Mesothelial cell of epicardium (in vitro differentiated cells): ENCODE measurements at places on chromosomes 7 and 10. TPM values are rescaled to one million over a fixed set of nuclear protein-coding genes. Genes with fewer than 3 reads are reported as not detected.

The ZNF488 gene
- 0.96 to 1.4 TPM (median 0.99 TPM) in 3 replicates for total RNA-seq

DNA sequence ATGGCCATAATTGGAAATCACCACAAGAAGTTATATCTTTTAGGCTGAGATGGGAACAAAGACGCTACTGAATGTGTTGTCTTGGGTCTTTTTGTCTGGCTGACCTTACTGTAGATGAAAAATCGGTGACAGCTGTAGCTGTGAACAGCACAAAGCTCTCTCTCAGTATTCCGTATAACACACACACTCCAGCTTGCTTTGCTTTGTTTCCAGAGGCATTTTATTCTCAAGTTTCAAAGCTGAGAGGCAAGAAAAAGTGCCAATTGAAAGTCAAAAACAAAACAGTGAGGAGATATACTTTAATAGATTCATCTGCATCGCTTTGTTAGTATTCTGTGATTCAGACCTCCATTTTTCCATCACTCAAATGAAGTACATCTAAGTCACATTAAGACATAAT, 39.6 kb upstream of the CABCOCO1 start:
- no peak overlapping the region for H3K4me3 ChIP-seq
- H3K36me3 ChIP-seq: no peaks in the 10 kb centered on the region
- no peak for DNase-seq

- peaks cover 12% of the 10 kb centered on the region for H3K36me3 ChIP-seq
- H3K27ac ChIP-seq: no peak overlapping the region
- DNase-seq: no peak
- no peaks in the 10 kb centered on the region for H3K27me3 ChIP-seq
- no peak overlapping the region for H3K4me3 ChIP-seq
These were observed 22.5 kb upstream of the SH3PXD2A start for GRCh38 chr10:103877861-103878260.

GRCh38 chr7:26265065-26265464, 26.6 kb upstream of the SNX10 start:
- H3K4me1 ChIP-seq: no peaks in the 10 kb centered on the region
- DNase-seq: no peak
- peaks cover 1% of the 10 kb centered on the region for H3K27me3 ChIP-seq
- H3K27ac ChIP-seq: no peak overlapping the region

DNA sequence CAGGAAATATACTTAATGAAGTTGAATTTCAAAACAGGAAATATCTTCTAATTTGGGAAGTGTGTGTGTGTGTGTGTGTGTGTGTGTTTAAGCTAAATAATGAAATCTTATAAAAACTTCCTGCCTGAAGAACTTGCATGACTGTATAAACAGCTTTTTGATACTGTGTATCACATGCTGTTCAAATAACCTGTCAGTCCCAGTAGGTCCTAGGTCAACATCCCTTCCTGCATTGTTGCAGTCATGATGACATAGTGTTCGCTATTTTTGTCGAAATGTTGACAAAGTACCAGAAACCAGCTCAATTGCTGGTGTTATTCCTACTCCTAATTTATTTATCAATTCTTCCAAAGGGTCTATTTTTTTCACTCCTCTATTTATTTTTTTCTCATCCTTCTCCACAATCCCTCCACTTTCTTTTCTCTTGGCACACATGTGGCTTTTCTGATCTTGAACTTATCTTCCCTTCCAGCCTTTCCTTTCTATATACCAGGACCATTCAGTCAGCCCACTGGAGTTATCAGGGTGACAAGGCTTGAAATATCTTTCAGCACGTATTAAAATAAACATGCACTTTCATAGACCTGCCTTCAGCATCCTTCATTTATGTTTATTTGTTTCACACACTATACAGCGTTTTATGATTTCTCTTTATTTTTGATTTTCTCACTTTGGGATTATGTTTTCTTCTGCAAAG, 115.8 kb downstream of the PLXDC2 start:
- peaks cover 36% of the 10 kb centered on the region for H3K4me1 ChIP-seq
- DNase-seq: no peak
- peak overlapping the region; percentile 90 for H3K27ac ChIP-seq
- H3K36me3 ChIP-seq: peaks cover 7% of the 10 kb centered on the region
- no peak overlapping the region for H3K4me3 ChIP-seq

The C10orf90 gene
- not detected in 3 replicates for total RNA-seq

DNA sequence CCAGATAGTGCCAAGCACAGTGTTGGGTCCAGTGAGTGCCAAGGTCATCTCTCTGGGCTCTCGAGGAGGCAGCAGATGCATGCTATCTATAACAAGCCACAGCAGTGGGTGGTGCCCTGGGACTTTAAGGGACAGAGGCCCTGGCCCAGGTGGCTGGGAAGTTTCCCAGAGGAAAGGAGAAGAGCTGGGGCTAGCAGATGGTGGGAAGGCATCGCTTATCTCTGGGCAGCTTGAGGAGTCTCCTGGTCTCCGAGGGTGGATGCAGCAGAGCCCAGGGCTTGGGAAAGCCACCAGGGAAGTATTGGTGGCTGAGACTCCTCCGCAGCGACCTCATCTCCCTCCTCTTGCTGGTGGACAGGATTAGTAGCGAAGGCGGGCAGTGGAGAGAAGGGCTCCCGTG, 63.4 kb upstream of the LRRC4 start:
- peaks cover 20% of the 10 kb centered on the region for H3K36me3 ChIP-seq
- no peaks in the 10 kb centered on the region for H3K27me3 ChIP-seq
- DNase-seq: no peak
- no peak overlapping the region for H3K4me3 ChIP-seq

The HACD1 gene
- total RNA-seq: 10.9 to 14.7 TPM (median 13.6 TPM) in 3 replicates

GRCh38 chr10:123742751-123743440, 76.7 kb downstream of the GPR26 start:
- no peak overlapping the region for H3K27ac ChIP-seq
- H3K4me1 ChIP-seq: peaks cover 13% of the 10 kb centered on the region
- H3K27me3 ChIP-seq: peaks cover 2% of the 10 kb centered on the region
- H3K4me3 ChIP-seq: no peak overlapping the region
- H3K36me3 ChIP-seq: no peaks in the 10 kb centered on the region
- DNase-seq: no peak

The AKR1D1 gene
- total RNA-seq: not detected in 3 replicates

DNA sequence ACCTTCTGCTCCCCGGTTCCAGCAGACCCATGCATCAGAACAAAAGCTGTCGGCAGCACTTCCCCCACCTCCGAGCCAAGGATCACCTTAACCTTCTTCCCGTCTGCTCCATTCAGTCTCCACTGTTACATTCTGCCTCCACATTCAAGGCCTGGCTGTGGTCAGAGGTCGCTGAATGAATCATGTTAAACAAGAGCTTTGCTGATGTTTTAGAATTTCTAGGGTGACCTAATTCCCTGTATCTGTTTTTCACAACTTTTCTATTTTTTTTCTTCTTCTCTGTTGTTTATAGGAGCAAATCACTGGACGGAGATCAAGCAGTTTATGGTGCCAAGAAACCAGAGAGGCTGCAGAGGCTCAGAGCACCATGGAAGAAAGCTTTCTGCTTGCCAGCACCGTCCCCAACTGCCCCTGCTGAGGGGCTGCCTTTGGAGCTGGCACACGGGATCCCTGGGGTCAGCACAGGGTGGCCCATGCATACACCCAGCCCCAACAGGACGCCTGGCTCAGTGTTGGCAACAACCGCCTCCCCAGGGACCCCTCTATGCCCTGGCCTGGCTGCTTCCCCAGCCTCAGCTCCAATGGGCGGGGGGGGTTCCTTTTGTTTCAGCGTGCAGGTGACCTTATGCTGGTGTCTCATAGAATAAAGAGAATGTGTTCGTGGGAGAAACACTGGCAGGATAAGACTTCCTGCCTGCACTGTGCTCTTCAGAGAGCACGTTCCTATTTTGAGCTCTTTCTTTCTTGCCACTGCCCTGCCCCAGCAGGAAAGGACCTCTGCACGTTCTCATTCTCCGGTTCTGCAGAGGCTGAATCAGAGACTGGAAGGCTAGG, 182.7 kb upstream of the LYZL2 start:
- H3K36me3 ChIP-seq: no peaks in the 10 kb centered on the region
- DNase-seq: no peak
- H3K4me3 ChIP-seq: no peak overlapping the region
- H3K4me1 ChIP-seq: peaks cover 58% of the 10 kb centered on the region
- no peaks in the 10 kb centered on the region for H3K27me3 ChIP-seq

GRCh38 chr10:21329995-21330627, 195.4 kb downstream of the SKIDA1 start:
- H3K36me3 ChIP-seq: no peaks in the 10 kb centered on the region
- no peaks in the 10 kb centered on the region for H3K27me3 ChIP-seq
- no peak for DNase-seq
- peaks cover 22% of the 10 kb centered on the region for H3K4me1 ChIP-seq
- H3K27ac ChIP-seq: peak overlapping the region; percentile 73

DNA sequence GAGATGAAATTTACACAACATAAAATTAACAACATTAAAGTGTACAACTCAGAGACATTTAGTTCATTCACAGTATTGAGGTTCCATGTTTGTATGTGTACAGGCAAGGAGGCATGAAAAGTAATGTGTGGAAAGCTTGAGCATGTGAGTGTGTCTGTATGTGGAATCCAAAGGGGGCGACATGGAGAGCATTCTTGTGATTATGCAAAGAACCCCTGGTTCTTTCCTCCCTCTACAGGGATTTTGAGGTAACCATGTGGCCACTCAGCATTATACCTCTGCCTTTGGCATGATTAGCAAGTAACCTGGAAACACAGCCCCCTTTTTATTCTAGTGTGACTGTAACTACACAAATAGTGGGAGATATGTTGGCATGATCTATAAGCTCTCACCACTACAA, 21.0 kb downstream of the OR2F1 start:
- H3K36me3 ChIP-seq: no peaks in the 10 kb centered on the region
- no peak overlapping the region for H3K27ac ChIP-seq
- H3K4me1 ChIP-seq: no peaks in the 10 kb centered on the region
- no peaks in the 10 kb centered on the region for H3K27me3 ChIP-seq

The HOXA5 gene
- total RNA-seq: 128 to 133 TPM (median 133 TPM) in 3 replicates

DNA sequence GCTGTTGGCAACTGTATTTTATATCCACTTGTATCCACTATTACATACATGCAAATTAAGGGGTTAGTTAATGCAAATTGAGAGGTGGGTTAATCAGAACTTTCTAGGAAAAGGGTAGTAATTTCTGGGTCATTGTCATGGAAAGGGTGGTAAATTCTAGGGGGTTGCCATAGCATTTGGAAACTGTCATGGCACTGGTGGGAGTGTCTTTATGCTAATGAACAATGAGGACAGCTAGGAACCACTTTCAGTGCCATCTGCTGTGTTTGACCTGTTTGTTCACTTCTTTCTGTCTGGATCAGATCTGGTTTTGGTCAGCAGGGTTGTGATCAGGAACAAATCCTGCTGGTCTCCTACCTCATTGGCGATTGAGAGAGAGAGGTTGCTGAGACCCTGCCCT, 283.3 kb upstream of the PRKCQ start:
- no peak overlapping the region for H3K4me3 ChIP-seq
- no peaks in the 10 kb centered on the region for H3K4me1 ChIP-seq
- H3K27ac ChIP-seq: no peak overlapping the region
- peaks cover 9% of the 10 kb centered on the region for H3K27me3 ChIP-seq

- H3K4me1 ChIP-seq: peaks cover 21% of the 10 kb centered on the region
- no peak overlapping the region for H3K4me3 ChIP-seq
These were observed 43.3 kb downstream of the TAF3 start for GRCh38 chr10:7861509-7862120.

DNA sequence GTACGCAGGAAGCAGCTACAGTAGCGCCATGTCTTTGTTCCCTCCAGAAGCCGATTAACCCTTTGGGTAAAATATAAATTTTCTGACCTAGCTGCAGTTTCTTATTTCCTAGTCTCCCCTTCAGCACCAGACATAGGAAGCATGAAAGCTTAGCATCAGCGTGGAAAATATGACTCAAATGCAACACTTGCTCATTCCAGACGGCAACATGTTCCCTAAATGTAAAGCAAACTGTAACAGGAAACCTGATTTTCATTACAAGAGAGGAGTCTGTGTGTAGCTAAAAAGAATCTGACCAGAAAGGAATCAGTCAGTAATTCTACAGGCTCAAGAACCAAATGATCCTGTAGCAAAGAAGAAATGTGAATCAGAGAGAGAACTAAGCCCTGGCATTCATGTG, 219.2 kb downstream of the C7orf25 start:
- H3K27ac ChIP-seq: peak overlapping the region; percentile 27
- peaks cover 51% of the 10 kb centered on the region for H3K4me1 ChIP-seq
- no peaks in the 10 kb centered on the region for H3K36me3 ChIP-seq
- no peak overlapping the region for H3K4me3 ChIP-seq

The LRRC61 gene
- 3.3 to 4.0 TPM (median 3.4 TPM) in 3 replicates for total RNA-seq

DNA sequence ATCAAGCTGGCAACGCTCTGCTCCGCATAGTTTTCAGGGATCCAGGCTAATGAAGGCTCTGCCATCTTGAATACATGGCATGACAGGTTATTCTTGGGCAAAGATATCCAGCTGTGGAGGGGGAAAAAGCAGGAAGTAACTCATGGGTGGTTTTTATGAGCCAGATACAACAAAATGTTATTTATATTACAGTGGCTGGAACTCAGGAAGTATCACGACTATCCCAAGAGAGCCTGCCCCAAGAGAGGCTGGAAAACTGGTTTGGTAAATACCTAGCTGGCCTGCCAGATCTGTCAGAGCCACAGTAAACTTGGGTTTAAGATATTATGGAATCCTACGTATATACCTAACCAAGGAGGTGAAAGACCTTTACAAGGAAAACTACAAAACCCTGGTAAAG, 462.8 kb upstream of the ANKRD30A start:
- H3K4me1 ChIP-seq: no peaks in the 10 kb centered on the region
- no peak overlapping the region for H3K4me3 ChIP-seq
- no peak overlapping the region for H3K27ac ChIP-seq
- DNase-seq: no peak

The AZGP1 gene
- total RNA-seq: 0.27 to 0.56 TPM in 2 of 3 replicates, not detected in the other

DNA sequence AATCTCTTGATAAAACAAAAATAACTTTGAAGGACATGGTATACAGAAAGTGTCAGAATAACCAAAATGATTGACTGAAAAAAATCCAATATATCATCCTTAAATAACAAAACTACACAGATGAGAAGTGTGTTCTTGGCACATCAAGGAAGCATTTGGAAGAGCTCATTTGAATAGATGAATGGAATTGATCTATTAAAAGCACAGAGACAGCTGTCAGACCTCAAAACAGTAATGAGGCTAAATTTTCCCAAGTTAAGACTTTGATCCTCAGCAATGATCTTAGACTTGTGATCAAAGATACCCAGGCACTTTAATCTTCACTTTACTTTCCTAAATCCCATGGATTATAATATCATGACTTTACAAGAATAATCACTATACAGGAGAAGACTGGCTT, 395.4 kb upstream of the NFE2L3 start:
- H3K27ac ChIP-seq: no peak overlapping the region
- no peaks in the 10 kb centered on the region for H3K36me3 ChIP-seq
- H3K4me3 ChIP-seq: no peak overlapping the region
- H3K27me3 ChIP-seq: peaks cover 8% of the 10 kb centered on the region
- DNase-seq: no peak

DNA sequence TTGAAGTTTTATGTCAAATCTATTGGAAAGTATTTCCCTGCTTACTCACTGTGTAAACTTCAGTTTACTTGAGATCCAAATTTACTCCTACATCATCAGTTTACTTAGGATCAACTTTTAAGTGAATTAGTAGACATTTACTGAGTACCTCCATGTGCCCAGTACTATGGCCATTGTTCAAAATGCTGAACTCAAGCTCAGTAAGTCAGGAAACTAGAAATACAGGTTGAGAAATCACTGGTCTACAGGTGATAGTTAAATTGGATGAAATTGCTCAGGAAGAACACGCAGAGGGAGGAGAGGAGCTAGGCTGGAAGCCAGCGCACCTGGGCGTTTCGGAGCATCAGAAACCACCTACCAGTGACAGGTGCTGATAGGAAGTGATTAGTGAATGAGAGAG, 25.5 kb upstream of the EBLN1 start:
- H3K27me3 ChIP-seq: no peaks in the 10 kb centered on the region
- H3K4me3 ChIP-seq: no peak overlapping the region
- H3K4me1 ChIP-seq: peaks cover 7% of the 10 kb centered on the region
- DNase-seq: no peak
